ENCODE measurements at places on chromosomes 2 and 18.

DNA sequence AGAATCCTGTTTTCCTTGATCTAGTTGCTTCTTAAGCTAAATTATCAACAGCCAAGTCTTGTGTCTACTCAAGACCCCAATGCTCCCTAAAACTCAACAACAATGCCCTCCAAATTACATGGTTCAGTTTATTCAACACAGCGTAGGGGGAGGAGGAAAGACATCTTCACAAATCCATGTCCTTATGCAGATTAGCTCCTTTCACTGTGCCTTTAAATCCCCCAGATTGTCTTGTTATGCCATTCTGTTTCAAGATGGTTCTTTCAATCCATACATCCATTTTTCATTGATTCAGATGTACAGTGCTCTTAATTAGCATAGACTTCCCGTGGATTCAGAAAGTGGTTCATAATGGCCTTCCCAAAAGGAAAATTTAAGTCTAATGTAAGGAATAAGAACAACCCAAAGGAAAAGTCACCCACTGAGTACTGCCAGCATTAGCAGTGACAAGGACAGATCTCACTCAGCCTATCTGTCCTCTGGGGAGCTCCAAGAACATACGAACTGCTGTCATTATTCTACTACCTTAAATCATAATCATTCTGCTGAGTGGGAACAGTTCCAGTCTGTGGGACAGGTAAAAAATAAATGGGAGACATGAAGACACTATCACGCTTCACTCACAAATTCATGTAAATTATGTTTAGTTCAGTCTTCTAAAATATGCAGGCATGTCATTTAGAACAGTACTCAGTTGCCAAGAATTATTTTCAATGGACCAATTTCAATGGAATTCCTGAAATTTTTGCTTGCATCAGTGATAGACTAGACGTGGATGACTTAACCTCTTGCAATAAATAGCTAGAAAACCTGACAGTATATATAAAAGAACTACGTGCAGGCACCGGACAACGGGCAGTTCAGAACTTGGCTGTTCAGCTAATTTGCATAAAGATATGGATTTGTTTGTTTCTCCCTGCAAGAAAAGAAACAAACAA lies 58.9 kb upstream of the RNU4ATAC start:
- DNase-seq, result no peak

- DNase-seq, result no peak
These were observed 427.0 kb upstream of the TNP1 start for GRCh38 chr2:217286833-217287232.

DNA sequence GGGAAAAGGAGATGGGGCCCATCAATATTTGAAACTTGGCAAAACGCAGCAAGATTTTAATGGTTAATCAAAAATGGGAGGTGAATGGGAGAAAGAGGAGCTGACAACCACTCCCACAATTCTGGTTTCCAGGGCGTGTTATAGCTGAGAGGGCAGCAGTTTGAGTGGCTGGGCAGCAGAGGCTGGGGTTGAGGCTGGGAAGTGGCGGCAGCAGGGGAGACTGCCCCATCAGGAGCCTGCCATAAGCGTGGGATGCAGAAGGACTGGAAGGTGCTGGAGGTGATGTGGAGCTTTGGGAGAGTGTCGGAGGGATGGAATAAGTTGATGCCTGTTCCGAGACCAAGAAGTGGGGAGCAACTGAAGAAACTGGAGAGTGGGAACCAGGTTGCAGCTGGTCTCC lies 48.9 kb upstream of the SH3RF3 start:
- no peak for DNase-seq

- DNase-seq, result no peak
These were observed 49.2 kb downstream of the SIGLEC15 start for GRCh38 chr18:45874491-45875184.

DNA sequence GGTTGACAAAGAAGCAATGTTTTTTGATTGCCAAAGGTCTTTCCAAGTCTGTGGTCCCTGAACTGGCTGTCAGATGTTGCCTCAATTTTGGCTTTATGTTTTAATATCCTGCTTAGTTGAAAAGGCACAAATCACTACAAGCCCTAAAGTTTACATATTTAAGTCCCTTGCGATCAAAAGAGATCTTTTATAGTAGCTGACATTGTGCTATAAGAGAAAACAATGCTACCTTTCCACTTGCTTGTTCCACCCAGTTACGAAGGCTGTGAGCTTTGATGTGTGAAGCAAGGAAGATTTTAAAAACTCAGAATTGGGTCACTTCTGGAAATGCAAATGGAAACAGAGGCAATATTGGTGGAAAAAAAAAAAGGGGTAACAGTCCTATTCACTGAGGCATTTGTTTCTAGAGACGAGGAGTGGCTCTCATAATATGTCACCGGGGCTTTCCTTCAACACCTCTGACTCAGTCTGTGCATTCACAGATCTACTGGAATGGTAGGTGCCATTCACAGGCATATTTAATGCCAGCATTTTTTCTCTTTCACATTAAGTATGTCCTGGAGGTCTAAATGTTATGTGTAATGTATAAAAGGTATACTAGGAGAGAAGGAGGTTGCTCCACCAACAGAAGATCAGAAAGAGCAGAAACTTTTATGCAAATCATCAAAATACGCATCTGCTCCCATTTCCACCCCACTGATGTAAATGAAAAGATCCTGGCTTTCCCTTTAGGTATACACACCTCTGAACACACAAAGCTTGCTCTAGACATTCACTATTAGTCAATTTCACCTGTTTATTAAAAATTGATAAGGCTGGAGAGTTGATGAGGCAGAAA lies 91.8 kb downstream of the TGIF1 start:
- no peak for DNase-seq

GRCh38 chr2:222433332-222434173 lies 9.2 kb downstream of the SGPP2 start:
- DNase-seq, result no peak

- DNase-seq, result no peak
These were observed 237.8 kb downstream of the DCC start for GRCh38 chr18:52577795-52578194.

DNA sequence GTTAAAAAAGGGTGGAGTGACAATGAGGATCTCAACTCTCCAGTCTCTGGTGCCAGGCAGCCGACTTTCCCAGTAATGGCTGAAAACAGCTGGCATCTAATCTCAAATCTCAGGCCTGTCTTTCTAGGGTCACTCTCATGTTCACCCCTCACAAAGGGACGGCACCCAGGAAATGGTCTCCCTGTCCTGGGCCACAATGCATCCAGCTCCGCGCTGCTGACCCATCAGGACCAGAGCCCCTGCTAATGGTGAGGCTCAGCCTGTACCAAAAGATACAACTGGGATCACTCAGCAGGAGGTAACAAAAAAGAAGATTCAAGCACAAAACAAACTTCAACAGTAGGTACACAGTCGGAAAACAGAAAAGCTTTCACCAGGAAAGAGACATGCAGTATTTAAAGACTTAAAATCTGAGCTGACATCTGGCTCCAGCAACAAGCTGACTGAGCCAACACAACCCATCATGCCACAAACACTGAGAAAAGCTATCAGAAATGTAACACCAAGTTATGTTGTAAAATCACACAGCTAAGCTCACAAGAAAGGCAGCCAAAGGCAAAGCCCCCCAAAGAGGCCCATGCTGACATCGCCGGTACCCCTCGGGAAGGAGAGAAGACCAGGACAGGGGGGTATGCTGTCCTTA lies 13.6 kb upstream of the KIDINS220 start:
- no peak for DNase-seq

DNA sequence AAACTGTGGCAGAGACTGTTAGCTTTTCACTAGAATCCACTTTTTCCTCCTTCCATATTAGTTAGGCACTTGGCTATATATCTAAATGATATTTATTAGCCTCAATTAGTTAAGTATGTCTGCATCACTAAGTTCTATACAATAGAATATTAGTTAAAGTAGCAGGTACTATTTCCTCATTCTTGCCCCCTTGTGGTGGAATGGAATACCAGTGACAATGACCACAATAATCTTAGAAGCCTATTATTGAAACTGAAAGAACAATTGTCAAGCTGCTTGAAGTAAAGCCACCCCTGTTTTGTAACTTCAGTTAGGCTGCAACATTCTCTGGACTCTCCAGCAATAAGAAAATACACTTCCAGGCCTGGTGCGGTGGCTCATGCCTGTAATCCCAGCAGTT lies 476.3 kb upstream of the VWC2L start:
- no peak for DNase-seq

Measured in activated naive CD4-positive, alpha-beta T cell (primary cell).